ENCODE measurements at places on chromosomes 11 and 22.
A peak's percentile ranks its signal among the peaks of the same experiment; 100 is the strongest.

DNA sequence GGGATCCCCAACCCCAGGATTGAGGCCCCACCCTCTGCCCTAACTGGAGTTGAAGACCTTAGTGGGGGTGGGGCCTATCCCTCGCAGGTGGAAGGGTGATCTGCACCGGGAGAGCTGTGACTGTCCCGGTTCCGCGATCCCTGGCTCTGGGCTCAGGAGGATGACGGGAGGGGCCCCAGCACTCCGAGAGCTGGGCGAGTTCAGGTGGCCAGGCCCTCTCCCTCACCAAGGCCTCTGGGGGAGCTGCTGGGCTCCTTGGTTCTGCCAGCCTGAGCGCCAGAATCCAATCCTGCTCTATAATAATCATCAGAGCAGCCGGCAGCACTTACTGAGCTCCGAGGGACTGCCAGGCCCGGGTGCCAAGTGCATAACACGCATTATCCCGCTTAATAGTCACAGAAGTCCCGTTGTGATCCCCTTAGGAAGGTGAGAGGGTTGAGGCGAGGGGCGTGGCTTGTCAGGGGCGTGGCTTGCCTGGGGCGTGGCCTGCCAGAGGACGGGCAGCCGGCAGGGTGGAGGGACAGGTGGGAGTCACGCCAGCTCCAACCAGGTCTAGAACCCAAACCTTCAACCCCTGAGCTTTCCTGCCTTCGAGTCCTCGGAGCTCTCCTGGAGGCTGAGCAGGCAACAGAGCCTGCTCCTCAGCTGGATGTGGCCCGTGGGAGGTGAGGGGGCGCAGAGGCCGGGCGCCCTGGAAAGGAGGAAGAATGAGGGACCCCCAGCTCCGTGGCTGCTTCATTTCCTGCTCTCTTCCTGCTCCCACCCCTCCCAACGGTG lies 7.3 kb upstream of the SYT7 start:
- H3K4me3 ChIP-seq = peak overlapping the region; percentile 36
- H3K36me3 ChIP-seq = no peaks in the 10 kb centered on the region
- DNase-seq = peak; percentile 66
- peak overlapping the region; percentile 77 for H3K27ac ChIP-seq

DNA sequence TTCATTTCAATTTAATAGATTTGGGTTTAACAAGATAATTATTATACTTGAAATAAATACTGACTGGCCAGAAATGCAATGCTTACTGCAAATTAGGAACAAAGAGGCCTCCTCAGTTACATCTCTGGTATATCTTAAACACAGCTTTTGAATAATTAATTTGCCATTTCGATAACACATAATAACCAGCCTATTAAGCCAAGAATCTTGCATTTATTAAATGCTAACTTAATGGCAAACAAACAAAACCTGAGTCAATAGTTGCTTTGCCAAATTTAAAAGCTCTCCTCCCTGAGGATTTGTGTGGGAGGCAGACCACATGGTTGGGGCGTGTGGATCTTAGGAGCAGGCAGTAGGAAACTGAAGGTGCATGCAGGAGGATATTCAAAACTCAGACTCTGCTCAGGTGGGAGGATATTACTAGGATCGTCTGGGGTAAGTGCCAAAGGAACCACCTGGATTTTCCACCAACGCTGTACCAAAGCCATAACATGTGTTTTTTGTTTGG lies 17.9 kb upstream of the FJX1 start:
- H3K4me1 ChIP-seq = no peaks in the 10 kb centered on the region
- no peak overlapping the region for H3K4me3 ChIP-seq
- no peak for DNase-seq
- H3K27ac ChIP-seq = no peak overlapping the region
- H3K27me3 ChIP-seq = peaks cover 32% of the 10 kb centered on the region

DNA sequence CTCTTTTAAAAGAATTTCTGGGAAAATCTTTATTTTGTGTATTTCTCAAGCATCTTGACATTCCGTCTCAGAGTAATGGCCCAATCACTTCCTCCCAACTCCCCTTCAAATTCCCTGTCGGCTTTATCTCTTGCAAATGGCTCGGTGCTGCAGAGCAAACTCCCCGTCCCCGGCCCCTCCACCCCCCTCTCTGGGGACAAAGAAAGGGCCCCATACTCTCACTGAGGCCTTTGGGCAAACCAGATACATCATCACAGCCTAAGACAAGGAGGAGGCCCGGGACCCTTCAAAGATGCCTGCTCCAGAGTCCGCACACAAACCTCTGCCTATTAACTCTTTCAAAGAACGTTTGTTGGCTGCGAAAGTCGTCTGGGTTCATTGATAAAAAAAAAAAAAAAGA lies 3.9 kb upstream of the SMIM38 start:
- no peaks in the 10 kb centered on the region for H3K36me3 ChIP-seq
- no peak for DNase-seq
- no peaks in the 10 kb centered on the region for H3K27me3 ChIP-seq
- H3K4me1 ChIP-seq = peaks cover 47% of the 10 kb centered on the region

- no peak overlapping the region for H3K27ac ChIP-seq
Observed at GRCh38 chr11:117387992-117388755, 60.5 kb downstream of the CEP164 start.

- no peaks in the 10 kb centered on the region for H3K4me1 ChIP-seq
- H3K27ac ChIP-seq = no peak overlapping the region
- H3K36me3 ChIP-seq = no peaks in the 10 kb centered on the region
- peaks cover 5% of the 10 kb centered on the region for H3K27me3 ChIP-seq
Observed at GRCh38 chr11:13503393-13503792, 7.6 kb upstream of the PTH start.

Measured in heart right ventricle (tissue), 16 donors.